ENCODE measurements at places on chromosomes 1 and 21.

DNA sequence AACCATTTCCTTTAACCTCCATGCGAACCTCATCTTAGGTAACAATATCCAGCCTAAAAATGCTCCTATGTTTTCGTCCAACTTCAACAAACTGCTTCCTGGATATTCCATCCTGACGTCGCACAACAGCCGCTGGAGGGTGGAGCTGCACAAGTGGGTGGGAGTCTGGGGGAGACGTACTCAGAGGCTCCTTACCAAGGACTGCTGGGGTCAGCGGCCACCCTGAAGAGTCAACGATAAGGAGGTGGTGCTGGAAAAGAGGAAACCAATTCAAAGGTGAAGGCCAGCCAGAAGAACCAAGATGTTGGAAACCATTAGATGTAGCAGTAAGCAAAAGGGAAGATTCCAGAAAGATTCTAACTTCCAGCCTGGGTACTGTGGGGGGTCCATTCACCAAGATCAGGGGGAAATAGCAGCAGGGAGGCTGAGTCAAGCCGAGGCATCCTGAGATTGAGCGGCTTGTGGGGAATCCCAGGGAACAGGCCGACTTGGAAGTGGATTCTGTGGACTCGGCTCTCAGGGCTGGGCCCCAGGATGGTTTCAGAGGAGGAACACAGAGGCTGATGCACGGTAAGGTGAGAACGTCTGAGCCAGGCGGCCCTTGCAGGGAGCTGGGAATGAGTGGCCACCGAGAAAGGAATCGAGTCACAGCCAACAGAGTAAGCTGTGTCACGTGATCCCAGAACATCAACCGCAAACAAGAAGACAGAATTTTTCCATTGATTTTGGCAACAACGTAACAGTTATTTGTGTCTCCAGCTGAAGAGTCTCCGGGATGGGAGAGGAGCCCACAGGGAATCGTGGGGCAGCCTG is 375.7 kb downstream of the NPHP4 start:
- no peak for DNase-seq

GRCh38 chr1:157496121-157496526 is 56.2 kb downstream of the FCRL5 start:
- DNase-seq: no peak

DNA sequence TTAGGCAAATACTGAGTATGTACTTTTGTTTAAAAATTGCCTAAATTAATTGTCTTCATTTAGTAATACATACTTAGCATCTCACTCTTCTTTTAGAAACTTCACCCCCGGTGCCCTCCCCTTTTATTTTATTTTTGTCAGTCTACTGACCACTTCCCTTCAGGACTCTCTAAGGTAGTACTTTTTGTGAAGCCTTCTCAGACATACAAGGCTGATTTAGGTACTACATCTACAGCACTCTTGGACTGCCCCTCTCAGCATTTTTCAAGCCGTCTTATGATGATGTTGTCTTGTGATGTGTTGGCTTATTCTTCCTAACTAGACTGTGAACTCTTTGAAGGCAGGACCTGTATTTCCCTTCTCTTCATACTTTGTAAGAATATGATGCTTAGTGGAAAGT is 24.7 kb downstream of the RPS6KC1 start:
- no peak for DNase-seq

DNA sequence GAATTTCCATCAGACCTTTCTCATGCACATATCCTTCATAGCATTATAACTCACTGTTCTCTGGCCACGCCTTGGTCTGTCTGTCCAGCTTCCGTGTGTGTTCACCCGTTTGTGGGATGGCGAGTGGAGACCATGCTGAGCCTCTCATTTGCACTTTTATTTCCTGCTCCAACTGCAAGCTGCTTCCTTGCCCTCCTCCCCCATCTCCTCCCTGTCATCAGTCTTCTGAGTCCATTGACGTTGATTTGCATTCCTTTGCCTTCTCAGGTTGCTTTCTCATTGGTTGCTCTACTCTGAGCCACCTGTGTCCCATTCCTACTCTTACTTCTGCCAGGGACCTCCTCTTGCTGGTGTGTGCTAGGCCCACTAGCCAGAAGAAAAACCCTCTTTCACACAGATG is 146.4 kb downstream of the NOS1AP start:
- DNase-seq: no peak

DNA sequence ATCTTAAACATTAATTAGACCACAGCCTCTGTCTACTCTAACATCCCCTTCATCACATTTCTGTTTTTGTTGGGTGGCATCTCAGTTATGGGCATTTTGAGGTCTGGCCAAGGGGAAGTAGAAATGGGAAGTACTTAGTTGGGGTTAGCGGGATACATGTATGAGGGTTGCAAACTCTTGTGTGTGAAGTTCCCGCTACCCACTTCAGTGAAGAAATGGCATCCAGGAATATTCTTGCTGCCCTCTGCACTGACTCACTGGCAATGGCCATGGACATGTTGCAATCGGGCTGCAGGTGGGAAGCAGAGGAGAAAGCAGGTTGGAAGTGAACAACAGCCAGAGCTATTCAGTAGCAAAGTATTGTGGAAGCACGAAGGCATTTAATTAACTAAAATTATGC is 7.4 kb downstream of the CD48 start:
- no peak for DNase-seq

- DNase-seq: no peak
Observed at GRCh38 chr1:33410091-33410701, 20.7 kb downstream of the PHC2 start.

DNA sequence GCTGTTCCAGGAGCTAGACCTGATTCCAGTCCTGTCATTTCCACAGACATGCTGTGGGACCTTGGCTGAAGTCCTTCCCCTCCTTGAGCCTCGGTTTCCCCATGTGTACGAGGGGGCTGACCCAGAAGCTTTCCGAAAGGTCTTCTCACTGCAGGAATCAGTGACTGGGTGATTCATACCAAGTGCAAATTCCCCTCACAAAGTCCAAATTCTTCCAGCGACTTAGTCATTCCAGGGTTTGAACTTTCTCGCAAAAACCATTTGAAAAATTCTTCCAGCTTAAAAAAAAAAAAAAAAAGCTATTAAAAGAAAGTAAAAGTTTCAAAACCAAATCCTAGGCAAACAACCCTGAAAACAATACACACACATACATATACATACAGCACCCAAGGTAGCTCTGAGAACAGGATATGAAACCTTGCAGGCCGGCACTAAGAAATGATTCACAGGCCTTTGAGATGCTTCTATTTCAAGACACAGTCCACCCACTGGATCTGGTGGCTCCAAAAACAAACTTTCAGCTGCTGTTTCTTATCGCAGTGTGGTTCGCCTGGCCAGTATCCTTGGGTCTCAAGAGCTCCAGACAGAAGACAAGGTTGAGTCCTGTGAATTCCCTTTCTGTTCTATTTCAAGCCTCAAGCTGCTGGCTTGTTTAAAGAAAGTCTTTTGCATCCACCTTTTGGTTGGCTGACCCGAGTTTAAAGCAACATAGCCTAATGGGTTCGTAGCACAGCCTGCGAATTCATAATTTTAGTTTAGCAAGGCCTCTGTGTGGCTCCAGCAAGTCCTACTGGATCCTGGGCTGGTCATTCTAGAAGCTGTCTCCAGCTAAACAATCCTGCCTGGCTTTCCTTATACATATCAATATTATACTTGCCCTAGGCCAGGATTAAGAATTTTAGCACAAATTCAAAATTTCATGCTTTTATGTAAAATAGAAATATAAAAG is 18.0 kb upstream of the ID3 start:
- no peak for DNase-seq

GRCh38 chr1:95086949-95087533 is 14.3 kb upstream of the ALG14 start:
- DNase-seq: no peak

- DNase-seq: no peak
Observed at GRCh38 chr1:47865881-47866535, 131.2 kb downstream of the TRABD2B start.

GRCh38 chr1:185593271-185593670 is 140.9 kb upstream of the HMCN1 start:
- DNase-seq: no peak

GRCh38 chr1:201760516-201760915 is 68.4 kb upstream of the IPO9 start:
- DNase-seq: no peak

DNA sequence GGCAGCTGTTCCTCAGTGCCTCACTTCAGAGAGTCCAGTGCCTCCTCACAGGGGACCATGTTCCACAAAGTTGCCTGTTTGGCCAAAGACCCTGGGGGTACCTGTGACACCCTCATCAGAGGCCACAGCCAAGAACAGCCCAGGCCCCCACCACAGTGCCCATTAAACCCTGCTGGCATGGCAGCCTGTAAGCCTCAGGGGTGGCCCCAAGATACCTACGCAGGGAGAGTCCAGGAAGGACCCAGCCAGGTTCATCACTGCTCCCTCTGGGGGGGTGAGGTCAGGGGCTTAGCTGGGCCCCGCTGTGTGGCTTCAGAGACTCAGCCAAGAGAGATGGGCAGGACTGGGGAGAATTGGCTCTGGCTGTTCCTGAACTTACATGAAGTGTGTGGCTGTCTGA is 19.1 kb upstream of the PRDM16 start:
- no peak for DNase-seq

DNA sequence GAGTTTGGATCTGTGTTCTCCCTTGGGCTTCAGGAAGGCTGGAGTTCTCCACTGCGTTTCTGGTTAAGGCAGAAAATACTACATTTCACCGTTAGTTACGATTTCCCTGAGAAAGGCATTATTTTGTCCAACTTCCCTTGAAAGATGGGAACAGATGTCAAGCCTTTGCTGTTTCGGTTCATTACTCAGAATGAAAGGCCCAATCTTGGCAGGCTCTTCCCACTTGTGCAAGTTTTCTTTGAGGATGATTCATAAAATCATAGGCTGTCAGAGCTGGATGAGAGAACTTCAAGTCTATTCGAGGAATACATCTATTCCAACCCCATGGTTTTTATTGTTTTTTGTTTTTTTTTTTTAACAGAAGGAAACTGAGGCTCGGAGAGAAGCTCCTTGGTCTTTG is 205.2 kb downstream of the GRIK3 start:
- no peak for DNase-seq

DNA sequence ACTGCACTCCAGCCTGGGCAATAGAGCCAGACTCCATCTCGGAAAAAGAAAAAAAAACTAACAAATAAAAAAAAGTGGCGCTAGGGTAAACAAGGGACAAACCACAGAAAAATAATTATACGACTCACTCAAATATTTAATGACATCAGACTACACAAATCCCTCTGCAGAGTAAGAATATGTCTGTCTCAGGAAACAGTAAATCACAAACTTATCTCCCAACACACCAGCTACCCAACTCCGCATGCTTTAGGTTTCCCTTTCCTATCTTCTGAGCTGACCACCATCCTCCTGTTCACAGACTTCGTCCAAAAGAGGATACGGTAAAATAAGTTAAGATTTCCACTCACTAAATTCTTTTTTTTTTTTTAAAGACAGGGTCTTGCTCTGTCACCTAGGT is 16.2 kb downstream of the WDR47 start:
- no peak for DNase-seq

GRCh38 chr1:215830226-215830810 is 263.2 kb downstream of the KCTD3 start:
- DNase-seq: no peak

GRCh38 chr1:155975375-155976061 is 2.8 kb downstream of the ARHGEF2 start:
- DNase-seq: no peak

DNA sequence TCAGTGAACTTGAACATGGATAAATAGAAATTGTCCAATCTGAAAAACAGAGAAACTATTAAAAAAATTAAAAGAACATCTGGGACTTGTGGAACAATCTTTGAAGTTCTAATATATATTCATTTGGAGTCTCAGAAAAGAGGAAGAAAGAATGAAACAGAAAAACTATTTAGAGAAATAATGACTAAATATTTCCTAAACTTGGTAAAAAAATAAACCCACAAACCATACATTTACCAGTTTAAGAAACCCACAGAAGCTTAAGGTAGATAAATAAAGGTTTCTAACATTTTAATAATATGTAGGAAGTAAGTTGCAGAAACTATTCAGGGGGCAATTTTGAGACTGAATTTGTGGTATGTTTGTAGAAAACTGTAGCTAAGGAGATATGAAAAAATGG is 437.8 kb downstream of the PTBP2 start:
- no peak for DNase-seq

DNA sequence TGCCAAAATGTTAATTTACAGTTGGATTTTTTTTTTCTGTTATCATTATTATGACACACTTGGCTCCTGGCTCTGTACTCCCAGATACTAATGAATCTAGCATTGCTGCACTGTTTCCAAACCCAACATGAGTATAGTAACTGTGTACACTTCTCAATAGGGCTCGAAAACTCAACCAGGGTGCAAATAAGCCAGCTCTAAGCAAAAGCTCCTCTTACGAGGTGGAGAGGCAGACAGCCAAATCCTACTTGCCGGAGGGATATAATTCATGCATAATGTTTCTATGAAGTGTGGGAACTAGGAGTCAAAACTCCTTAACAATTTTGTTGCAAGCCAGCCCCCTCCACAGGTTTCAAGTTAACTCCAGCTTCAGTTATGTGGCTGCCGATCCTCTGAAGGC is 510.4 kb upstream of the ZP4 start:
- DNase-seq: no peak

GRCh38 chr1:206510371-206510770 is 3.0 kb downstream of the RASSF5 start:
- DNase-seq: no peak

DNA sequence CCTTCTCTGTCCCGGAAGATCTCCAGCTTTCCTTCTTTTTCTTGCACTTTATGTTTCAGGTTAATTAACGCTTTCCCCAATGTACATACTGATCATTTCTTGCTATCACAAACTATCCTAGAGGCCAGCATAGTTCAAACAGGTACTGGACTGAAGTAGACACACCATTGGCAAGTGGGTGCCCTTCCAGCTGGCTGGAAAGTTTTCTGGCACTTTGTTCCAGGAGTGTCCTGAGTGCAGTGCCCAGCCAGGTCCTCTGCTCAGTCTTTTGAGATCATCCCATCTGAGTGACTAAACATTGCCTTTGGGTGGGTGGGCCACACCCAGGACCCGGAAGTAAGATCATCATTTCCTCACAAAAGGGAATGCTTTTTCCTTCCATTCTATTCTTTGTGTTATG is 15.0 kb upstream of the DUSP23 start:
- DNase-seq: no peak

GRCh38 chr1:63323865-63324778 is 1.8 kb downstream of the FOXD3 start:
- no peak for DNase-seq

GRCh38 chr1:107433068-107433467 is 292.2 kb downstream of the NTNG1 start:
- DNase-seq: no peak

DNA sequence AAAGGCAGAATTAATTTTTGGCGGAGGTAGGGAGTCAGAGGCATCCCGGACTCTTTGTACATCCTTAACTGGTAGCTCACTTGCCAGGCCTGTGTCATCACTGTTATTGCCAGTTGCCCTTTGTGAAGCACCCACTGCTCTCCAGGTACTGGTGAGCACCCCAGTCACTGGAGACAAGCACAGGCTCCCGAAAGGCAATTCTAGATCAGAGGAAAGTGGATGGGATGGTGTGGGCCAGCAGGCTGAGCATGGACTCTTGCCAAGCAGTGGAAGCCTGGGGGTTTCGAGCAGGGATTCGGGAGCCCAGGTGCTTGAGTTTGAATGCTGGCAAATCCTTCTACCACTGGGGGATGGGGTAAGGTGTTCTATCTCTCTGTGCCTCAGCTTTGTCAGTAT is 551.1 kb downstream of the MATN1 start:
- no peak for DNase-seq
